Breast epithelium (tissue), 4 donors: ENCODE measurements at places on chromosomes 2 and 18.
A peak's percentile ranks its signal among the peaks of the same experiment; 100 is the strongest.

DNA sequence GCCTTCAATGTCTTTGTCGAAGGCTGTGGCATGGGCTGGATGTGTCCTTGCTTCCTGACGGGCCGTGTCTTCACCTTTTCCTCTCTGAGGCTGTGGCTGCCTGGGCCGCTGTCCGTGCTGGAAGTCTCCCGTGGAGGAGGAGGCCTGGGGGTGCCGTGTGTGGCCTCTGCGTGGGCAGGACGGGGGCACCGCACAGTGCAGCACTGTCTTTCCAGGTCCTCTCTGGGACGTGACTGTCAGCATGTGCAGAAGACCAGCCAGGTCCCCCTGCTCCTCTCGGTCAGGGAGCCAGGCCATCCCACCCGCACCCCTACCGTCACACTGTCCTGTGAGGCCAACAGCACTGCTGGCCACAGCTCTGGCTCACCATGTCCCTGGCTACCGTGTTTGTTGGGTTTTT lies 64.4 kb upstream of the ZNF236 start:
- DNase-seq: no peak

- no peak for DNase-seq
Observed at GRCh38 chr2:145587922-145588321, 1068.0 kb upstream of the ZEB2 start.

GRCh38 chr2:197037863-197038398 lies 111.4 kb upstream of the PGAP1 start:
- no peak for DNase-seq

GRCh38 chr2:23803264-23803964 lies 123.5 kb downstream of the ATAD2B start:
- DNase-seq: no peak

- DNase-seq: no peak
Observed at GRCh38 chr2:21539685-21540084, 415.9 kb downstream of the TDRD15 start.

GRCh38 chr2:64750817-64751285 lies 97.1 kb upstream of the SERTAD2 start:
- peak; percentile 99 for DNase-seq

GRCh38 chr2:75077909-75078308 lies 119.5 kb downstream of the POLE4 start:
- DNase-seq: no peak

DNA sequence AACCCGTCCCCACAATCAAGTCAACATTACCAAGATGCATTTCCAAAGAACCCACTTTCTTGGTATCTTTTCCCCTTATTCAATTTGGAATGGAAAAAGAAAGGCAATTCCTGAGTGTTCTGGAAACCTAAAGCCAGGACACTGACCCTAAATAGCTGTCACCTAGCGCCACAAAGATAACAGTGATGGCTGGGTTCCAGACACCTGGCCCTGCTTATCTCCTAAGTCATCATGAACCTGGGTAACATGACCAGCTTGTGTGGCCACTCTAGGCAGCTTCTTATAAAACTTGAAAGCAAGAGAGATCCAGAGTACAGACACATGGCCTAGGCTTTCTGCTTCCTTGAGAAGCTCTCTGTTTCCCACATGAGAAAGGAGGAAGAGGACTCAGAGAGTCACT lies 95.4 kb downstream of the BOD1L2 start:
- no peak for DNase-seq

GRCh38 chr2:108228537-108228936 lies 11.2 kb upstream of the SULT1C3 start:
- DNase-seq: no peak

DNA sequence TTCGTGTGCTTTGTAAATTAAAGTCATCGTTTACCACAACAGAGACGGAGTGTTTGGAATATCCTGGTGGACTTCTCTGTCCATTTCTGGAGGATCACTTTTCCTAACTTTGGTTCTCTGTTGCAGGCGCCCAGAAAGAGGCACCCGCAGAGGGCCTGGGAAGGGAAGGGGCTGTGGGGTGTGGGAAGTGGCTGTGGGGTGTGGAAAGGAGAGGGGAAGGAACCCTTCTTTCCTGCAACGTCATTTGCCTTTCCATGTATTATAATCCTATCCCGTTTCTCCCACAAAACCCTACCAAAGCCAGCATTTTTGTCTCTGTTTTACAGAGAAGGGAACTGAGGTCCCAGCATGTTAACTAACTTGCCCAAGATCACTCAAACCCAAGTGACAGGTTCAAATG lies 210.0 kb downstream of the KLHL29 start:
- DNase-seq: no peak

- no peak for DNase-seq
Observed at GRCh38 chr18:66754335-66754734, 150.4 kb upstream of the CDH19 start.

- no peak for DNase-seq
Observed at GRCh38 chr2:221203125-221203524, 369.0 kb downstream of the EPHA4 start.

- no peak for DNase-seq
Observed at GRCh38 chr2:98508709-98509066, 64.0 kb downstream of the INPP4A start.

DNA sequence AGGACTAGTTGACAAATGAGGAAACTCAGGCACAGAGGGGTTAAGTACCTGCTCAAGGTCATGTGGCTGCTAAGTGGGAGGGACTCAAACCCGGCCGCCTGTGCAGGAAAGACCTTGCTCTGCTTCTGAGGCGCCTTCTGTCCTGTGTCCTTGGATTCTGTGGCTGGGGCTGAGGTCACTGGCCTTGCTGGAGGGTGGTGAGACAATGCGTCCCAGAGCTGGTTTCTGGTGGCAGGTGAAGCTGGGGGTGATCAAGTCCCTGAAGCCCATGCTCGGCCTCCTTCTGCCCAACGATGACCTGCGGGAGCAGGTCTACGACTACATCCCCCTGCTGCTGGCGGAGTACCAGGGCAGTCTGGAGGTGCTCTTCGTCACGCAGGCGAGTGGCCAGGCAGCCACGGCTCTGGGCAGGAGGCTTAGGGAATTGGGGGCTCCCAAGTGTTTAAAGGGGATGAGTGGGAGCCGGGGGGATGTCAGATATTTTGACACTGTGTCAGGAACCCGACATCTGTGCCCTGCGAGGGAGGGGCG lies 16.1 kb downstream of the MROH2A start:
- no peak for DNase-seq

- DNase-seq: no peak
Observed at GRCh38 chr2:44707945-44708660, 233.4 kb upstream of the SIX3 start.

GRCh38 chr2:234102112-234102511 lies 51.6 kb downstream of the SPP2 start:
- peak; percentile 46 for DNase-seq

GRCh38 chr18:29171892-29172755 lies 995.2 kb upstream of the CDH2 start:
- no peak for DNase-seq

DNA sequence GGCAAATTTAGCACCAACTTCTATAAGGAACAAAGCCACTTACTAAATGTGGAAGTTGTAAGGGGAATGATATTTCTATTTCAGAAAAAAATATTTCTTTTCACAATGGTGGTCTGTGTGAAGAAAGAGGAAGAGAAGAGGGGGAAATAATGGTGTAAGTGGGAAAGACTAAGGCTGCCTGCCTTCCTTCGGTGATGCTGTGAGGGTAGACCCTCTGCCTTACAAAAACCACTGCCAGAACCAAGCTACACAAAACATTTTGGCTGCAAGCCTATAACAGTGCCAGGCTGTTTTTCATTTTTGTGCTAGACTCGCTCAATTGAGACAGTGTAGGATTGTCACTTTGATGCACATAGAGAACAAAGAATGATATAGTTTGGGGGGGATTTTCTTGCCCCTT lies 286.6 kb downstream of the ZEB2 start:
- no peak for DNase-seq
